ENCODE measurements at places on chromosomes 16 and 17.

- DNase-seq: no peak
Observed at GRCh38 chr16:558298-559020, 1.7 kb upstream of the PRR35 start.

GRCh38 chr17:17221329-17221728 is 15.2 kb upstream of the PLD6 start:
- DNase-seq: no peak

GRCh38 chr16:14486520-14487303 is 143.3 kb downstream of the PARN start:
- peak; percentile 74 for DNase-seq

DNA sequence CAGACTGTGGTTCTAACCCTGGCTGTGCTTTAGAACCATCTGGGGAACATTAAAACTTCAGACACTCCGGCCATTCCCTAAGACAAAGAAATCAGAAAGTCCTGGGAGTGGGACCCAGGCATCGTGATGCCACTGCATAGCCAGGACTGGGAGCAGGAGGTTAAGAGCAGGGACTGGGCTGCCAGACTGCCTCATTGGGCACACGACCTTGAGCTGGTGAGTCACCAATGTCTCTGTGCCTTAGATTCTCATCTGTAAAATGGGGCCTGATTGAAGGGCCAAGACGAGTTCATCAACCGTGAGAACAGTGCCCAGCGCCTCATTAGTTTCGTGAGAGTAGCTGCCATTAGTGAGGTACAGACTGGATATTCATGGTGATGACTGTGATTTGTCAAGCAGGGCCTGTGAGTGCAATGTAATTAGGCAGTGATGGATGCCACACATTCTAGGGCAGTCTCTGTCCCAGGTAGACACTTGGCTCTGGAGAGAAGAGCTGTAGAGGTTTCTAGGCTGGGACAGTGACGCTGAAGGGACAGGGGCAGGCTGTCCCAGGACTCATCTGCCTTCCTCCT is 196.8 kb downstream of the NTN1 start:
- DNase-seq: no peak

DNA sequence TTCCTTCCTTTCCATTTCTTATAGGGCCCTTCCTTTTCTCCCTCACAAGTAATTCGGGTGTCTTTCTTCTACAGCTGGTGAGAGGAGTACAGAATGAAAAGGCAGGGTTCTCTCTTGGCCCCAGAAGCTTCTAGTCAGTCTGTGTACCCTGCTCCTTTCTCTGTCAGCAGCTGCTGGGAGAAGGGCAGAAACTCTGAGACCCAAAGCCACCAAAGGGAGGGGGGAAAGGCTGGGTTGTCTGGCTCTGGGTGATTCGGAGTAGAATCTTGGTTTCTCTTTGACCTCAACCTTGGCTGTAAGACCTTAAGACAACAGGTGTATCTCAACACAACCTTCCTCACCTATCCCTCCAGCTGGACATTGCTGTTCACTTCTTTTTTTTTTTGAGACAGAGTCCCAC is 3.3 kb upstream of the NR1D1 start:
- no peak for DNase-seq

GRCh38 chr17:32859857-32860525 is 16.9 kb downstream of the MYO1D start:
- no peak for DNase-seq

DNA sequence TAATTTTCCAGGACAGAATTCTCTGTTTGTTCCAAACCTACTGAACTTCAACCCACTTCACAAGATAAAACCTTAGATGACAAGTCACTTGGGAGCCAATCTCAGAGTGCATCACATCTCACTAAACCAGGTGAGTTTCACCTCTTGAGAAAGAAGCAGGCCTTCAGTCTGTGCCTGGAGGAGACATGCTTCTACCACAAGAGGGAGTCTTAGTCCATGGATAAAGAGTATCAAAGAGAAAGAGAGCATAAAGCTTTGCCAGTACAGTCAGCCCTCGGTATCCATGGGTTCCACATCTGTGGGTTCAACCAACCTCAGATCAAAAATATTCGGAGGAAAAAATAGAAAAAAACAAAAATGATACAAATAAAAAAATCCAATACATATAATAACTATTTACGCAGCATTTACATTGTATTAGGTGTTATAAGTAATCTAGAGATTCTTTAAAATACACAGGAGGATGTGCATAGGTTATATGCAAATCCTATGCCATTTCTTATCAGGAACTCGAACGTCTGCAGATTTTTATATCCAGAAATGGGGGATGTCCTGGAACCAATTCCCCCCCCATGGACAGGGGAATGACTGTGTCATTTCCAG is 37.7 kb downstream of the DUSP14 start:
- DNase-seq: peak; percentile 67

DNA sequence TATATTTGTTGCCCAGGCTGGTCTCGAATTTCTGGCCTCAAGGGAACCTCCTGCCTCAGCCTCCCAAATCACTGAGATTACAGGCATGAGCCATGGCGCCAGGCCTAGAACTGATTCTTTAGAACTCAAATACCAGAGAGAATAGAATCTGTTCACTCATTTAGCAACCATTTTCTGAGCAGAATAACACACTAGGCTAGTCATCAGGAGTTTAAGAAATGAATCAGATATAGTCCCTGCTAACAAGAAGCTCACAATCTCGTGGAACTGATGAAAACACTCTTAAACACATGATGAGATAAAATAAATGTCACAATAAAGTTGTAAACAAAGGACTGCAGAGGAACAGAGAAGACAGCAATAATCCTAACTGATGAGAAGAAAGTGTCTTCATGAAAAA is 55.8 kb upstream of the ADCY9 start:
- no peak for DNase-seq

- no peak for DNase-seq
Observed at GRCh38 chr16:11801481-11802021, 4.5 kb upstream of the ZC3H7A start.

DNA sequence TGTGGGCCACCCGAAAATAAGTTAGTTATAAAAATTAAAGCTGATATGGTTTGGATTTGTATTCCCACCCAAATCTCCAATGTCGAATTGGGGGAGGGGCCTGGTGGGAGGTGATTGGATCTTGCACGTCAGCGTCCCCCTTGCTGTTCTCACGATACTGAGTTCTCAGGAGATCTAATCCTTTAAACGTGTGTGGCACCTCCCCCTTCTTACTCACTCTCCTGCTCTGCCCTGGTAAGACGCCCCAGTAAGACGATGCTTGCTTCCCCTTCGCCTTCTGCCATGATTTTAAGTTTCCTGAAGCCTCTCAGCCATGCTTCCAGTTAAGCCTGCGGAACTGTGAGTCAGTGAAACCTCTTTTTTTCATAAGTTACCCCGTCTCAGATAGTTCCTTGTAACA is 35.4 kb downstream of the SYCE1L start:
- no peak for DNase-seq

GRCh38 chr17:79322211-79323123 is 247.8 kb downstream of the ENGASE start:
- no peak for DNase-seq

- peak; percentile 34 for DNase-seq
Observed at GRCh38 chr16:79402356-79402755, 198.2 kb downstream of the MAF start.

DNA sequence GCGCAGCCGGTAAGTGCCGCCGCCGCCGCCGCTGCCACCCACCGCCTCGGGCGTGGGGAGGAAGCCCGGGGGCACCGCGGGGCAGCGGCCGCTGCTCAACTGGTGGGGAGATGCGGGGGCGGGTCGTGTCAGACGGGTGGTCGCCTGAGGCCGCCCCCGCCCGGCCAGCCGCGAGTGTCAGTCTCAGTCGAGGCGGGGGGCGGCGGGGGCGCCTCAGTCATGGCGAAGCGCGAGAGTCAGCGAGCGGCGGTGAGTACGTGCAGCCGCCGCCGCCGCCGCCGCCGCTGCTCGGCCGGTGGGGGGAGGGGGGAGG is 76.2 kb downstream of the CHD9 start:
- no peak for DNase-seq

DNA sequence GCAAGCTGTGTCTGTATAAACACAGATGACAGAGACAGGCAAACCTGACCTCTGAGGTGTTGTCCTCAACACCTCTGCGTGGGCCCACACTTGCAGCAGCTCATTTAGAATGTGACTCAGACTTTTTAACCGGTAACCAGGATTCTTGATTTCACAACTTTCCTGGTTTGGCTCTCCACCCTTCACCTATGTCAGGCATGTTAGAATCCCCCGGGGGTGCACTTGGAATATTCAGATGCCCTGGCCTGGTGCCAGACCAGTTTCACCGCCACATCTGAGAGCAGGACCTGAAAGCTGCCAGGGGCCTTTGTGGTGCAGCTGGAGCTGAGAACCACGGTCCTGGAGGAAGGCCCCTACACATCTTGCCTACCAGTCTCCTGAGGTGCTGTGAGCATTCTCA is 4.8 kb downstream of the DHODH start:
- no peak for DNase-seq

DNA sequence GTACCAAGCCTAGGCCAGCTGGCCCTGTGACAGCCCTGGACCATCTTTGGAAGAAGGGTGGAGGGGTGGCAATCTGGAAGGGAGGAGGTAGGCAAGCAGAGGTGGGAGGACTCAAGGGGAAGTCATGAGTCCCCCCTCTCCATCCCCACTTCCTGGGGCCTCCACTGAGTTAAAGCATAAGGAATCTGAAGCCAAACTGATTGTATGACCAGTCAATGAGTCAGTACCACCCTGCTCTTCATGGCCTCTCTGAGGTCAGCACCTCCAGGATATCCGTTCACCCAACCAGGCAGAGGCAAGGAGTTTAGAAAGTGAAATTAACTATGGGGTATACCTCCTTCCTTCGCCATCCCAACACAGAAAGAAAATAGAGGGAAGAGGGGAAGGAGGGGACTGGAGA is 272.7 kb downstream of the SOX9 start:
- DNase-seq: no peak

- peak; percentile 80 for DNase-seq
Observed at GRCh38 chr16:56281249-56281805, 90.0 kb downstream of the GNAO1 start.

GRCh38 chr16:85279825-85280545 is 167.7 kb upstream of the CIBAR2 start:
- no peak for DNase-seq

- DNase-seq: no peak
Observed at GRCh38 chr16:58384437-58385055, 7.7 kb upstream of the GINS3 start.
